Left renal pelvis (tissue), 4 donors: ENCODE measurements at places on chromosomes 13 and 19.

DNA sequence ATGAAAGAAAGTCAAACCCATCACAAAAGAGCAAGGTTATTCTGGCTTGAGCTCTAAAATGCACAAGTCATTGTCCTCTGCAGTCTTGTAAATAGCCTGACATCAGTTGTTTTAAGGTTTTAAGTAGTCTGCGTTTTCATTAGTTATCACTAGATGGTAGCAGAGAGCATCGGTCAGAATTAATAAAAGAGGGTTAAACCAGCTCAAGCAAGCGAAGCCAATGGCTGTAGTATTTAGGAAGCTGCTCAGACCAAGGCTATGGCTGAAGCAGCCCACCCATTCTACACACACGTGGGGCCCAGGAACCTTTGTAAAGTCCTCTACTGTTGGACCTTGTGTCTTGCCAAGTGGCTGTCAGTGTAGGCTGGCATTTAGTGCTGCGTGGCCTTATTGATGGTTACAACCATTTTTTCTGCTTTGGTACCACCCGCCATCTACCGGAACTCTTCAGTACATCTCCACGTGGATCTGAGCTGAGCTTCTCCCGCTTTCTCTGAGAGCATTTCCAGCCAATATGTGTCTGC is 13.3 kb upstream of the ZNF57 start:
- peak; percentile 60 for DNase-seq

DNA sequence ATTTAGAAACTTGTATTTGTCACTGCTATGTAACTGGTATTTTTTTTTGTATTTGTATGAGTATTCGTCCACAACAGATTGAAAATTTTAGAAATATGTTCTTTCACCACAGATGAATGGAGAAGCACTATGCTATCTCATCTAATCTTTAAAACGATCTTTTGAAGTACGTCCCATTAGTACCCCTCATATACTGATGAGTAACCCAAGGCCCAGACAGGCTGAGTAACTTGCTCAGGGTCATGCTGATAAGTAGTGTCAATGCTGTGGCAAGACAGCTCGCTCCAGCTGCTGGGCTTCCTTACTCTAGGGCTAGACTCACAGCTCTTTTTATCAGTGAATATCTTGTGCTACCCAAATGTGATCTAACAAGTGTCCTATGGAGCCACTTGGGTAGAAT is 154.2 kb downstream of the SUCLA2 start:
- DNase-seq = no peak

GRCh38 chr19:21158523-21159135 is 16.8 kb downstream of the ZNF431 start:
- DNase-seq = no peak

- peak; percentile 27 for DNase-seq
These were observed 61.1 kb downstream of the ZNF431 start for GRCh38 chr19:21202865-21203494.

GRCh38 chr19:14868497-14868896 is 17.4 kb downstream of the OR7A17 start:
- no peak for DNase-seq

DNA sequence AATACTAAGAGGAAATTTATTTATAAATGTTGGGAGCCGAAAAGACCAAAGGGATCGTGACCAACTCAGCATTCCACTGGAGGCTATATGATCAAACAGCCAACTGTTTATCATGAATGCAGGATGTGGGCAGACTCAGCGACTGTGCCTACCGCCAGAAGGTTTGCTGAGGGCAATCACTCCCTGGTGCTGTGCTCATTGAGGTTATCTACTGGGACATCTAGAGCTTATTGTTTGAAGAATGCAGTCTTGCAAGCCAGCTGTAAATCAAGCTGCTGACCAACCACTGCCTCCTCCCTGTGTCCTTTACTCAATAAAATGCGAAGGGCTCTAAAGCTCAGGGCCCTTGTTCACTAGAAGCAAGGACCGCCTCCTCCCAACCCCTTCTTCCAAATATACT is 8.5 kb upstream of the XPO4 start:
- DNase-seq = no peak

DNA sequence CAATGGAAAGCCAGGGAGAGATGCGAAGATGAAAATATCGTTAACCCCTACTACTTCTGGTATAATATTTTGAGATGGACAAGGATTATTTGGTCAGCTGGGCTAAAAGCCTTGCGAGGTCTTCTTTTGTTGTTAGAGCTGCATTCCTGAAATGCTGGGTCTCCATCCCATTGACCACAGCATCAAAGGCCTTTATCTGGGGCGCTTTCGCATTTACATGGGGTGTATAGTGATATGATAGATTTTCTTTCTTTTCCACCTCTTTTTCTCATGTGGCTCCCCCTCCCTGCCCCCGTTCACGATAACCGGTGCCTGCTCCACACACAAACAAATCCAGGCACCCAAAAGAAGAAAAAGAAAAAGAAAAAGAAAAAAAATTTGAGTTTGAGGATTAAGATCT is 77.5 kb downstream of the ZNF536 start:
- no peak for DNase-seq

- DNase-seq = no peak
These were observed 51.5 kb upstream of the USE1 start for GRCh38 chr19:17163652-17164051.

DNA sequence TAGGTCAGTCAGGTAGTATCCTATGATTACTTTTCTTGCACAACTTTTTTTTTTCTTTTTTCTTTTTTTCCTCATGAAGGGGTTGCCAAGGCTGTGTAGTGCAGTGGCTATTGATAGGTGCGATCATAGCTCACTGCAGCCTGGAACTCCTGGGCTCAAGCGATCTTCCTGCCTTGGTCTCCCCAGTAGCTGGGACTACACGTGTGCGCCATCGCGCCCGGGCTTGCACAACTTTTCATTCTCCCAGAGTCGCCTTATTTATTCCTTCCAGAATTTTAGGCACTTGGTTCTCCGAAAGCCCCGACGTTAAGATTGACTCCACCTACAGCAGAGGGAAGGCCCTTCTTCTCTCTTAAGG is 867 bp upstream of the ZNF613 start:
- DNase-seq = no peak

- DNase-seq = no peak
These were observed 25.2 kb downstream of the KCTD15 start for GRCh38 chr19:33821871-33822270.
